ENCODE measurements at places on chromosomes 7 and 10. TPM values are rescaled to one million over a fixed set of nuclear protein-coding genes. Genes with fewer than 3 reads are reported as not detected.

Gene AZGP1
- not detected for total RNA-seq

Gene IFIT2
- 9.0 TPM for total RNA-seq

Gene GPNMB
- total RNA-seq, result 380 TPM

Gene SFRP4
- 151 TPM for total RNA-seq

Gene INSIG1
- total RNA-seq, result 847 TPM

Gene ASCC1
- total RNA-seq, result 40.2 TPM

Gene NT5C3A
- 25.0 TPM for total RNA-seq

All from osteoblast (primary cell).